Mesothelial cell of epicardium (in vitro differentiated cells): ENCODE measurements at places on chromosomes 3 and 15.

GRCh38 chr15:31869686-31870307 lies 160.5 kb upstream of the CHRNA7 start:
- DNase-seq, result no peak

DNA sequence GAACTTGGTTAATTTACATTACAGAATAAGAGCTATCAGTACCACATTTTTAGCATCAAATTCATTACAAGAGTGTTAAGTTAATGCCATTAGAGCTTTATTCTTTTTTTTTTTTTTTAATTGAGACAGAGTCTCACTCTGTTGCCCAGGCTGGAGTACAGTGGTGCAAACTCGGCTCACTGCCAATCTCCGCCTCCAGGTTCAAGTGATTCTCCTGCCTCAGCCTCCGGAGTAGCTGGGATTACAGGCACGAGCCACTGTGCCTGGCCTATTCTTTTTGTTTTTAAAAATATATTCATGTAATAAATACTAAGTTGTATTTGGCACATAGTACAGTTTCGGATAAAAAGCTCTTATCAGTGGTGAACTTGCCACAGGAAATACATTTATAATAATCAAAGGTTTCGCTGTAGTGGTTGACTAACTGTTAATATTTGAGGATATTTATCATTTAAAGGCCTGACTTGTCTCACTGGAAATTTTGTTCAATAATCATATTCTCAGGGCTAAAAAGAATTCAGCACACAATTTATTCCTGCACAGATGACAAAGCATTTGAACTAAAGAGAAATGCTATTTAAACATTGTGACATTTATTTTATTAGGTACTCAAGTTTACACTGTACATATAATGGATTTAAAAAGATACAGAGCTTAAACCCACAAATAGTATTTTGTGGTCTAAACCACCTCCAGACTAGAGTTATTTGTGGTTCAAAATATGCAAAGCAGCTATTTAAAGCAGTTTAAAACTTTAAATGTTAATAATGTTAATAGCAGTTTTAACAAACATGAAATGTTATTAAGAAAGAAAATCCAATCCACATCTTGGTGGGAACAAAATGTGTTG lies 6.1 kb upstream of the LEKR1 start:
- DNase-seq, result no peak

GRCh38 chr3:46856576-46857471 lies 6.4 kb downstream of the MYL3 start:
- DNase-seq, result peak; percentile 12

GRCh38 chr15:77565378-77565915 lies 67.3 kb downstream of the LINGO1 start:
- no peak for DNase-seq

DNA sequence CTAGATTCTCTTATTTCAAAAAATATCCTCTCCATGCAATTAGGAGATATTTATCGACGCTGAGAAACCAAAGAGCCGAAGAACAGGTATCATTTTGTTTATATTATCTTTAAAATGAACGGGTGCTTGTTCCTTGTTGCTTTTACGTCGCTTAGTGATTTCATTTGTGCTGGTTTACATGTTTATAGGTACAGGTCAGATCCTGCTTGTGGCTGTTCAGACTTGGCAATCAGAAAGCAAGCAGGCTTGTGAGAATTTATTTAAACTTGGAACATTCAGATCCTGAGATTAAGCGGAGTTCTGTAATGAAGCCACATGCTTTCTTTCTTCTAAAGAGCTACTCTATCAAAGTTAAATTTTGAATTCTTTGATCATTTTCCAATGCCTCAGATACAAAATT lies 43.0 kb upstream of the ATP2C1 start:
- no peak for DNase-seq

- DNase-seq, result no peak
Measured at GRCh38 chr3:127986803-127987202, 65.4 kb upstream of the SEC61A1 start.

DNA sequence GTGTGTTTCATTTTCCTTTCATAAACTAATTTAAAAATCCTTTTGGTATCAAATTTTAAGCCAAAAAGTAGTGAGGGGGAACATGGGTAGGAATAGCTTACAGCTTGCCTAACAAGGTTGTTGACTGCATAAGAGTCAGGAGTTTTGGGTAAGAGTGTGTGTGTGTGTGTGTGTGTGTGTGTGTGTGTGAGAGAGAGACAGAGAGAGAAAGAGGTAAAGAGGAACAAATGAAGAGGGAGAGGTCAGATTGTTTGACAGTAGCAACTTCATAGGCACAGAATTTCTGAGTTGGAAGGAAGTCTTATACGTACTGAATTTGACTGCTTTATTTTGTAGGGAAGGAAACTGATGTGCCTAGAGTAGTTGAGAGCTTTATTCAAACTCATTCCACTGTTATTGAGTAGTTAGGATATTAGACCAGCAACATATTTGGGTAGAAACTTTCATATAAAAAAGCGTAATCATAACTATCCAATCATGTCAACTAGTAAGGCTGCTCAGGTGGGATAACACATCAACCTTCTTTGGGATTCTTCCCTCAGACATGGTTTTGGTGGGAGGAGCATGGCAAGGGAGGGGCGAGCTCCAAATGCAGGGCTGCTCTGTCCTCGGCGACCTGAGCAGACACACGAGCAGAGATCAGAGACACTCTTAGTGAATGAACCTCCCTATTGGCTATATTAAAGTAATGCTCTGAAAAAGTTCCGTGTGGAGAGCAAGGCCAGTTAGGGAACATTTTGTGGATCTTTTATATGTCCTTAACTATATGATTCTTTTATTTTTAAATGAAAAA lies 86.4 kb downstream of the LPP start:
- no peak for DNase-seq

- no peak for DNase-seq
Measured at GRCh38 chr3:61796911-61797310, 235.5 kb downstream of the PTPRG start.

GRCh38 chr3:46242120-46242519 lies at the start of gene CCR3:
Gene CCR3 (plus strand): TSS chr3:46242460. CDS start chr3:46265159, 22,699 bp downstream.
- no peak for DNase-seq

DNA sequence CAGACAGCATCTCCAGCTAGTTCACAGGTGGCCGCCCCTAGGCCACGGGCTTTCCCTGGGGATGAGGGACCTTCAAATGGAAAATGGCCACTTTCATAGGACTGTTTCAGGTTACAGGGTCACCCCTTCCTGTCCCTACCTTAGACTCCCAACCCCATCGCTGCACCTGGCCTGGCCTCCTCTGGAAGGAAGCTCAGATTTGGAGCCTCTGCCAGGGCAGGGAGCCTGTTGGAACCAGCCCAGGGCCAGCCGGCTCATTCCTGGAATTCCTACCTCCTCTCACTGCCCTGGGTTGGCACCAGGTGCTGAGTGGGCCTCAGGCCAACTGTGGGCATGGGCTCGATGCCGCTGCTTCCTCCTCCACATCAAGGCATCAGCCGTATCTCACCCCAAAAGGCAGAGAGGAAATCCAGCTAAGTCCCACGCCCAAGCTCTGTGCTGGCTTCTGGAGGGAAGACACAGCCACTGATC lies 42.2 kb downstream of the KLHL25 start:
- DNase-seq, result no peak
